CD4-positive, alpha-beta T cell treated with Interleukin-6 for 4 hours (primary cell): ENCODE measurements at places on chromosomes 5 and 9.

DNA sequence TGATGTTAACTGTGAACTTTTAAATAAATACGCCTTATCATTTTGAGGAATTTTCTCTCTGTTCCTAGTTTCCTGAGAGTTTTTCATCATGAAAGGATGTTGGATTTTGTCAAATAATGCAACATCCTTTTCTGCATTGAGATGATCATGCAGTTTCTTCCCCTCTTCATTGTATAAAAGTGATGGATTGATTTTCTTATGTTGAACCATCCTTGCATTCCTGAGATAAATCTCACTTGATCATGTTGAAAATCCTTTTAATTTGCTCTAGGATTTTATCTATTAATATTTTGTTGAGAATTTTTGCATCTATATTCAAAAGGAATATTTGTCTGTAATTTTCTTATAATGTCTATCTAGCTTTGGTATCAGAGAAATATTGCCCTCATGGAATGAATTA is 13.3 kb downstream of the FOXE1 start:
- DNase-seq = no peak

DNA sequence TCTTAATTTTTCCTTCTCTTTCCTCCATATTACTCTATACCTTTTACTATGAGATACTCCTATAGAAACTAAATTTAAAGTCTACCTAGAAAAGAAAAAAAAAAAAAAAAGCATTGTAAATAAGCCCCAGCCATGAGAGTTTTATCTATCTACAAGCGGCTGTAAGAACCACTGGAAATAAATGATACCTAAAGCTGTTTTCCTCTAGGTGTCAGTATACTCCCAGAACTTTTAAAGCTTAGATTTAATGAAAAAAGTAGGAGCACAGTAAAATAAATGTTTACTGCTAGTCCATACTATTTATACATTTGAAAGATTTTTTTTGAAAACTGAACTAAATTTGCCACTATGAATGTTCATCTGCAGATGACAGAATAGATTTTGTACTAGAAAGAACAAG is 26.2 kb downstream of the TYRP1 start:
- no peak for DNase-seq

DNA sequence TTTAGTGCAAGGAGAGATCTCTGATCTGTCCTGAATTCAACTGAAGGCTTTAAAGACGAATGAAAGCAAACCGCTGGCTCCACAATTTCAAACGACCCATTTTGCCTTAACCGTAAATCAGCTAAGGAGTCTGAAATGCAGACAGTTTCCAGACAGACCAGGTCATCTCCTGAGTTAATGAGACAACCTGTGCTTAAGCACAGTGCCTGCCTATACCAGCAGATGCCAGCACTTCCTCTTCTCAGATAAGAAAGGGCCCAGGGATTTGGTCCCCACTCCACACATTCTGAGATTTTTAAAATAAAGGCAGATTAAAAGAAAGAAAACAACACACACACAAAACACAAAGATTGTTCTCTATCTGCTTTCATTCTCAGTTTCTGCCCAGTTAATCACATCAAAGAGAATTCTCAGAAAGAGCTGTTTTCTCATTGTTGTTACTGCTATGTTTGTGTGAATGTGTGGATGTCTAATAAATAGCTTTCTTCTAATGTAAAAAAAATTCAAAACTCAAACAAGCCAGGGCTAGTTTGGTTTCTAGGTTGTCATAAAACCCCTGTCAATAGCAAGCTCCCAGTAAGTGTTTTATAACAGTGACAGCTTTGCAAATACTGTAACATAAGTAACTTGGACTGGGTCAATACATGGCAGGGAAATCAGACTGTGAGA is 157.7 kb upstream of the SLC24A2 start:
- DNase-seq = peak; percentile 16

DNA sequence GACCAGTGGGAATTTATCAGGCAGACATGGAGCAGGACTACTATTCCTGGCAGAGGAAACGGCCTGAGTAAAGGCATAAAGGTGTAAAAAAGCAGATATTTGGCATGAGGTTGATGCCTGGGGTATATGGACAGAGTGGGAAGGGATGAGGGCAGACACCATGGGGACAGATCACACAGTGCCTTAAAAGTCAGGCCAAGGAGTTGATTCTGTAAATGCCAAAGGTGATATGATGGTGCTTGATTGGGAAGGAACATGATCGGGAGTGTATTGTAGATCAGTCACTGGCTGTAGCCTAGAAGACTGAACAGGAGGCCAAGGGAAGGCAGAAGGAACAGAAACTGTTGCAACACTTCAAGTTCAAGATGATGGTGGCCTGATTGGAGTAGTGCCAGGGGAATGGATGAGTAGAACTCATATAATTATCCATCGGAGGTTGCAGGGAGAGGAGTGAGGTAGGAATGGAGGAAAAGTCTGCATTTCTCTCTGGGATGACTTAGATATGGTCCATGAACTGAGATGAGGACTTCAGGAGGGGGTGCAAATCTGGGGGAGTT is 594.3 kb upstream of the KLF4 start:
- no peak for DNase-seq

- peak; percentile 6 for DNase-seq
These were observed 2.3 kb downstream of the HAPLN1 start for GRCh38 chr5:83718195-83718825.

DNA sequence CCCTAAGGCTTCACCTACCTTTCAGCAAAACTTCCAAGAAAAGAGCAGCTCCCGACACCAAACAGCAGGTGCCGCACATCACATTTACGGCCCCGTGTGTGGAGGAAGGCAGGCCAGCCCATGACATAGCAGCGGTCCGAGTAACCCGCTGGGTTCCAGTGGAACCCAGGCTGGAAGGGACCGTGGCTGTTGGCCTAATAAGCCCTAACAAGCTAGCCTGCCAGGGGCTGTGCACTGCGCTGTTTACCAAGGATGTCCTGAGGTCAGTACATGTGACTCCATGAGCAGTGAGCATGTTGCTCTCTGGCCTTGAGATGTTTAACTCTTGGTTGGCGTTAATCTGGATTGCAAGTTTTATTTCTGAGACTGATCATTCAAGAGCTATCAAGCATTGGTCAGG is 131.5 kb downstream of the FSTL4 start:
- DNase-seq = no peak

DNA sequence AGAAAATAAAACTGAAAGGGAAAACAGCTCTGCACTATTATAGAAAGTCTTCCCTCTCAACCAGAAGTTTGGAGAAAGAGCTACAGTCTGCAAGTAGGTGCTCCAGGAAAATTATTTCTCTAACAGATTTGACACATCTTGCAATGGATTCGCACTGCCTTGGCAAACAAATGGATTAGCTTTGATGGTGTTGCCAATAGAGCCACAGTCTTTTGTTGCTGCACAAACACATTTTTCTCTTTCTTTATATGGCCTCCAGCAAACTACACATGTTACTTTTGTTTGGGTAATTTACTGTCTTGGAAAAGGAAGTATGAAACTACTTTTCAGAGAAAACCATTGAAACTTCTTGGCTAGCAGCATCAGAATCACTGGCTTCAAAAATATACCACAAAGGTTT is 523.1 kb downstream of the EFNA5 start:
- DNase-seq = no peak

DNA sequence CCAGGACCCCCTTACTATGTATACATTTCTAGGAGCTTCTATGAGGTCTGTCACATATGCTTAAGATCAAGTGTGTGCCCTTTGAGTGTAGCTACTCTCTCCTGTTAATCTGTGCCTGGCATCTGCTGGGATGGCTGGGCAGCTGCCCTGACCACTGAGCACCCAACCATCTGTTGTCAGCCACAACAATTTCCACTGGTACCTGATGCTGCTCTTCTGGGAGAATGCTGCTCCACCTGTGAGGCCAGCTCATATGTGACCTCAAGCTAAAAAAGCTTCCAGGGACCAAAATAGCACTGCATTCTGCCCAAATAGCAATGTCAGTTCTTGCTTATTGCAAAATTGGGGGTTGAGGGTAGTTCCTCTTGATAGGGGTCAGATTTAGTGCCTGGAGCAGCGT is 595.6 kb downstream of the RAB3C start:
- DNase-seq = no peak

GRCh38 chr9:37938121-37938891 is 34.4 kb upstream of the SLC25A51 start:
- no peak for DNase-seq

- no peak for DNase-seq
These were observed 1095.7 kb upstream of the DMAC1 start for GRCh38 chr9:8895106-8895860.

- DNase-seq = no peak
These were observed 320.6 kb downstream of the PJA2 start for GRCh38 chr5:109089191-109089590.

DNA sequence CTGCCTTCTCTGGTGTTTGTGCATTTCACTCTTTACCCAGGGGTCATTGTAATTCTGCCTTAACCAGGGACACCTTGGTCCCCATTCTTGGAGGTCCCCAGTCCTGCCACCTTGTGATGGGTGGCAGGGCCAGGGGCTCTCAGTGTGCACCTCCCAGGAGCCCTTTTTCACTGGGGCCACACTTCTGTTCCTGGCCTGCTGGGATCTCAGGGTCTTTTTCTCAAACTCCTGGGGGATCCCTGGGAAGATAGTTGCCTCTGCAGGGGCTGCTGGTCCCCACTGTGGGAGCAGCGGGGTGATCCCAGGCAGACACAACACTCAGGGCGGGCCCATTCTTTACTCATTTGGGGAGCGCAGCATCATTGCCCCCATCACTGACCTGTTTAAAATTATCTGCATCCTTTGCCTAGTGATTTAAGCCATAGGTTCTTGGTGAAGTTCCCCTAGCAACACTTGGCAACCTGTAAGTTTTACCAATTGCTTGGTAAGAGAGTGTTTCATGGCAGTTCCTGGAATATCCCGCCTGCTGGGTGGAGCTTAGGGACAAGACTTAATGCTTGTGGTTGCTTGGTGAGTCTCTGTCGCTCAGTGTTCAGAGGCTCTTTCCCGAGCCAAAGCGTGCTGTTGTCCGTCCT is 15.7 kb downstream of the PHF2 start:
- DNase-seq = no peak

GRCh38 chr9:99491408-99492158 is 269.5 kb downstream of the SEC61B start:
- DNase-seq = no peak

GRCh38 chr5:156942064-156942463 is 21.0 kb downstream of the TIMD4 start:
- DNase-seq = peak; percentile 7

DNA sequence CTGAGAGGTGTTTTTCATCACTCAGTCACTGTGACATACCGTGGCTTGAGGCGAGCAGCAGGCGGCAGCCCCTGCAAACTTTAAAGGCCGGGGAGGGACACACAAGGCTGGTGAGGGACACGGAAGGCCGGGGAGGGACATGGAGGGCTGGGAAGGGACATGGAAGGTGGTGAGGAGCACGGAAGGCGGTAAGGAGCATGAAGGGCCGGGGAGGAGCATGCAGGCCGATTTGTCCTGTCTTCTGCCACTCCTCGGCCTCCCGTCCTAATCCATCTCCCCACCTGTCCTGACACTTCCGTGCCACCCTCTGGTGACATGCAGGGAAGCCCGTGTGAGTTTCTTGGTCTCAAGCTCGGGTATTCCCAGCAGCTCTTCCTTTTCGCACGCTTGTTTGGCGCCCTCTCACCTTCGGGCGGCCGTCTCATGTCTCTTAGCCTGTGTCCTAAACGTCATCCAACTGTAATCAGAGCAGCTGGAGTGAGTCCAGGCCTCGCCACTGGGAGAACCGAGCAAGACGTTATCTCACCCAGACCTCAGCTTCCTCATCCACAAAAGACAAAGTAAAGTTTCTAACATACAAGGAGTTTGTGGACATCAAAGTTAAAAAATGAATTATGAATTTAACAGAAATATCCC is 126.5 kb downstream of the MRPL36 start:
- DNase-seq = no peak

GRCh38 chr5:180138976-180139730 is 67.6 kb upstream of the RNF130 start:
- no peak for DNase-seq

GRCh38 chr9:123996731-123997421 is 14.7 kb upstream of the LHX2 start:
- DNase-seq = no peak

- peak; percentile 67 for DNase-seq
These were observed 37.4 kb downstream of the CPEB4 start for GRCh38 chr5:173925449-173926071.

GRCh38 chr5:97167435-97167834 is 15.6 kb downstream of the RIOK2 start:
- DNase-seq = no peak

- DNase-seq = peak; percentile 35
These were observed at the start of gene ERAP2 for GRCh38 chr5:96876292-96876850. Gene ERAP2 (plus strand): TSS chr5:96876500. CDS start chr5:96879686, 3,186 bp downstream.

GRCh38 chr9:120477534-120478001 is 102.4 kb downstream of the CDK5RAP2 start:
- DNase-seq = peak; percentile 5

GRCh38 chr5:11324521-11325289 is 563.7 kb upstream of the DAP start:
- no peak for DNase-seq

- DNase-seq = no peak
These were observed 60.8 kb upstream of the PHYKPL start for GRCh38 chr5:178293400-178293799.

DNA sequence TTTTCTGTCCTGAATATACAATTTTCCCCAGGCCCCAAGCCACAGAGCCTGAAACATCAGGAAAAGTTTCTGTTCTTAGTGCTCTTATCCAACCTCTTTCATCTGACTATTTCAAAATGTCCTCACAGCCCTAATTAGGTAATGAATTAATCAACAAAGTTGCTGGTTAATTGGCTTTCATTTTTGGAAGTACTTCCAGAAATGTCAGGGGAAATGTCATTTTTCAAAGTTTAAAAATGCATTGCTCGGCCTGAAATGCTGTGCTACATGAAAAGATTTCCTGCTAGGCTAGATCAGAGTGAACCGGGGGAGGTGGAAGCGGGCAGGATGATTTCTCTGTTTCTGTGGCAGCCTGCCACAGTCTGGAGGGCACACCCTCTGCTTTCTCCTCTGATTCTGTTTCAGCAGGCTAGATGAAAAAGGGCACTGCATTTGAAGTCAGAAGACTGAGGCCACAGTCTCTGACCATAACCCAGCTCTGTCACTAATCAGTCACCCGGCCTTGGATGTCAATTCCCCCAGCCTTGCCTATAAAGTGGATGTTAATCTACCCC is 55.9 kb upstream of the BARX1 start:
- DNase-seq = peak; percentile 42

GRCh38 chr5:27412384-27412783 is 374.0 kb upstream of the CDH9 start:
- no peak for DNase-seq

DNA sequence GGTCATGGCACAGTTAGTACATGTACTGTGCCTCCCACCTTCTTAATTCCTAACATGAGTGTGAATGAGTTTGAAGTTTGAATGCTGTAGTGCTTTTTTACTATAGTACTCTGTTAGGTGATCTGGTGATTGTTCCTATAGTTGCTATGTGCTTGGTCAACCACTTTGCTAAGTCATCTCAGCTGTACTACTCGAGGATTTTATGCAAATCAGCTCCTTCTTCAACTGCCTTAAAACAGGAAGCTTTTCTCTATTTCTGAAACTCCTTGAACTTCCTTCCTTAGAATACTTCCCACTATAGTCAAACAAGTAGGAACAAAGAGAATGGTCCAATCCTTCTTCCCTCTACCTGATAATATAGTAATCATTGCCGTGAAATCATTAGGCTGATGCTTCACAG is 219.6 kb downstream of the CTNND2 start:
- no peak for DNase-seq
